PC-9 (cell line): ENCODE measurements at places on chromosomes 7 and 10. TPM values are rescaled to one million over a fixed set of nuclear protein-coding genes. Genes with fewer than 3 reads are reported as not detected.

DNA sequence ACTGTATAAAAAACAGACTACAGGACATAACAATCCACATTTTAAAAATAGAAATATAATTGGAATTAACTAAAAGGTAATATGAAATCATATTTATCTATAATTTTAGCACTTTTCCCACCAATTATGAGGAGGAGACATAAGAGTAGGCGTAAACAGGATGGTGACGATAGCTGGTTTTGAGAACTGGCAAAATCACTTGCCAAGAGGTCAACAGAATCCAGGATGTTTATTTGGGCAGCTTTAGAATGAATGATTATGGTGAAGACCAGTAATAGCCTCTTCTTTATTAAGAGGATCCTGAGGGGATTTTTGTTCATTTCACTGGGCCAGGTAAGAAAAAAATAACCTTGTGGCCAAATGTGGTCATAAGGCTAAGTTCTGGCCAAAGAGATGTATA, 67.2 kb downstream of the TPK1 start:
- H3K4me1 ChIP-seq = no peaks in the 10 kb centered on the region
- no peak for DNase-seq
- no peak overlapping the region for H3K27ac ChIP-seq
- no peak overlapping the region for H3K4me3 ChIP-seq
- no peaks in the 10 kb centered on the region for H3K36me3 ChIP-seq

GRCh38 chr10:123673198-123673597, 7.0 kb downstream of the GPR26 start:
- no peaks in the 10 kb centered on the region for H3K36me3 ChIP-seq
- H3K27ac ChIP-seq = no peak overlapping the region
- 0 out of 2 replicates have a peak, but pooled peaks cover 4% of the 10 kb centered on the region for H3K27me3 ChIP-seq

DNA sequence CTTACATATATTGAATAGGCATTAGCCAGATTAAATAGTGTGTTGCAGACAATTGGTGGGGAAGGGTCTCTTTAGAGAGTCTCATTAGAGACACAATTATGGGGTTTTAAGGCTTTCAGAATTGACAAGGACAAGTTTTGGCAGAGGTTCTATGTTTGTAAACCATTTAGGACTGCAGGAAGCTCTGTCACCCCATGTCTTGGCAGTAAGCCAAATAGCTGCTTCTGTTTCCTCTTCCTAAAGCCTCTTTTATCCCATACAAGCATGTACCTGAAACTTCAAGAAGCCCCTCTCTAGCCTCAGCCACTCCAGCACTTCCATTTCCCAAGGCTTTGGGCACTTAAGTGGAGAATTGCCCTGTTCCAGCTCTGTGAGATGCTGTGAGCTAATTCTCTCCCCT, 21.8 kb upstream of the LRRC4 start:
- H3K27me3 ChIP-seq = no peaks in the 10 kb centered on the region
- no peak overlapping the region for H3K27ac ChIP-seq
- no peaks in the 10 kb centered on the region for H3K4me1 ChIP-seq
- no peak overlapping the region for H3K4me3 ChIP-seq

The NXPH1 gene
- not detected in 2 replicates for total RNA-seq

The NPY4R2 gene
- not detected in 2 replicates for total RNA-seq
